T-helper 9 cell (primary cell): ENCODE measurements at places on chromosomes 2 and 18.

DNA sequence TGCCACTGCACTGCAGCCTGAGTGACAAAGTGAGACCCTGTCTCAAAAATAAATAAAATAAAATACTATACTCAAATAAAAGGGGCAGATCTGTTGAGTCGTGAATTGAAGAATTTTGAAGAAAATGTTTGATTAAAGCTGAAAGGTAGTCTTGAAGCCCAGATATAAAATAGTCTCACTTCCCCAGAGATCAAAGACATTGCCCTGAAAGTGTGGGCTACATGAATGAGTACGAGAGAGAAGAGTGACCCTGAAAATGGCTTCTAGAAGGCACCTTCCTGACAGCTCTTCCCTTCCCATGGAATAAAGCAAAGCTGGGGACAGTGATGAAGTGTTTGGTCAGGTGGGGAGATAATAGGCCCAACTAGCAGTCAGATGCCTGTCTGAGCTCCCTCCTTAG lies 13.8 kb upstream of the FZD5 start:
- no peak for DNase-seq

DNA sequence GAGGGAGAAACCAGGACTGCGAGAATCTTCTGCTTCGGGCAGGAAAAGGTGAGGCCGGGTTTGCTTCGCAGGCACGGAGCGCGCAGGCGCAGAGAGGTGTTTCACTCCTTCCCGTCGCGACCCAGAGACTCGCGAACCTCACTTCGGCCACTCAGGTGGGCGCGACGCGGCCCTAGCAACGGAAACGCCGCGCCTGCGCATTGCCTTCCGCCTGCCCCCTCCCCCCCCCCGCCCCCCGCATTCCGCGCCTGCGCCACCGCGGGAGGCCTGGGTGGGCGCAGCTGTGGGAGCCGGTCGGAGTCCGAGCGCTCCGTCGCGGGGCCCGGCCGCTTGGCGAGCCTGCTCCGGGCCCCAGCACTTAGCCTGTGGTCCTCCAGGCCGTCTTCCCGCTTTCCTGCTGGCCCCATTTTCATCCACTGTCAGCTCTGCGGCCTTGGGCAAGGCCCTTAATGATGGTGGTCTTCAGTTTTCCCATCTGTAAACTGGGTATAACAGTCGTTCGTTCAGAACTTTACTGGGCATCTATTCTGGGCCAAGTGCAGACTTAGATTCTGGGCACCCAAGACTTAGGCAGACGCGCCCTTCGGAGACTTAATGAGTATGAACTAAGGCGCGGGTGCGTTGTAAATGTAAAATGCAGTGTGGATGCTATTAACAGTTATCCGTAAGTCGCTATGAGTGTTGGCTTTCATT lies 62.1 kb upstream of the ACKR3 start:
- DNase-seq: peak; percentile 27

DNA sequence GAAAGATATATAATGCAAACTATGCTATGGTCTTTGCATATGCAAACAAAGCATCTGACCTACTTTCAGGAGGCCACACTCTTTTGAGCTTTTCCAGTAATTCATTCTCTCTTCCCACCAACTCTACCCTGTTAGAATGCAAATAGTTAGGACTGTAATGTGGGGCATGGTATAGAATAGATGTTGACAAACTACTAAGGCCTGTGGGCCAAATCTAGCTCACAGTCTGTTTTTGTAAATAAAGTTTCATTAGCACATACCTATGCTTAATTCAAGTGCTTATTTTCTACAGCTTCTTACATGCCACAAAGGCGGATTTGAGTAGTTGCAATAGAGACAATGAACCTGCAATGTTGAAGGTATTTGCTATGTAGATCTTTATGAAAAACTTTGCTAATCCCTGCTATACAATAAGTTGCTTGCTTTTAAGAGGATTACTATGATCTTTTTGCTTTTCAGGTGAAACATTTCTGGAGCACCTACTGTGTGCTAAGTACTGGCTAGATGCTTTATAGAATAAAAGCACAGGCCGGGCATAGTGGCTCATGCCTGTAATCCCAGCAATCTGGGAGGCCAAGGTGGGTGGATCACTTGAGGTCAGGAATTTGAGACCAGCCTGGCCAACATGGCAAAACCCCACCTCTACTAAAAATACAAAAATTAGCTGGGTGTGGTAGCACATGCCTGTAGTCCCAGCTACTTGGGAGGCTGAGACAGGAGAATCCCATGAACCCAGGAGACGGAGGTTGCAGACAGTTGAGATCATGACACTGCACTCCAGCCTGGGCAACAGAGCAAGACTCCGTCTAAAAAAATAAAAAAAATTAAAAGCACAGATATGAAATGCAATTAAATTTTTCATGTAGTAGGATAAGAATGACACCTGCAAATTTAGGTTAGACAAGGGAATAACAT lies 267.8 kb downstream of the DPP10 start:
- DNase-seq: no peak

- DNase-seq: no peak
Measured at GRCh38 chr2:49367003-49367402, 212.7 kb upstream of the FSHR start.

- no peak for DNase-seq
Measured at GRCh38 chr2:234885118-234885517, 66.7 kb upstream of the SH3BP4 start.

DNA sequence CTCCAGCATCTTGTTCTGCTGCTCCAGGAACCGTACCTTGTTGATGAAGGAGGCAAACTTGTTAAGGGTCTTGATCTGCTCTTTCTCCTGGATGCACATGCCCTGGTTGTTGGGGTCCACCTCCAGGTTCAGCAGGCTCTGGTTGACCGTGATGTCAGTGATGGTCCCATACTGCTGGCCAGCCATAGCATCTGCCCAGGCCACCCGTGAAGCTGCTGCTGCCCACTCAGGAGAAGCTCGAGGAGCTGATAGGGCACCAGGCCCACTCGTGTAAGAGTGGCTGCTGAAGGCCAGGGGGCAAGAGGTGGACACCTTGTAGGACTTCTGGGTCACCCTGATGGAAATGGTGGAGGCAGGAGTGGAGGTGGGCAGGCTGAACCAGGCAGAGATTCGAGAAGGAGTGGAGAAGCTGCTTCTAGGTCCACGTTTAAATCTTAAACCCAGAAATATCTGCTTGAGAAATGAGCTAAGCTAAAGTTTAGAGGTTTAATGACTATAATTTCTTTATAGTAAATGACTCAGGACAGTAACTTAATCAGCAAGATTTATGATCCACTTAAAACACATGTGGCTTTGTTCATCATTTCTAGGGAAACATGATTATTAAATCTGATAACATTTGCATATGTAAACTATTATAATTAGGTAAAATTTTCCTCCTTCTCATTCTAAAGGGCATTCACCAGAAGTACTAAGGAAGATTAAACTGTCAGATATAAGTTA lies 358.7 kb upstream of the SETBP1 start:
- no peak for DNase-seq

GRCh38 chr2:68471385-68471784 lies 4.0 kb downstream of the APLF start:
- DNase-seq: no peak

- no peak for DNase-seq
Measured at GRCh38 chr2:187924293-187924692, 367.4 kb upstream of the GULP1 start.
